Osteoblast (primary cell): ENCODE measurements at places on chromosomes 7 and 10. TPM values are rescaled to one million over a fixed set of nuclear protein-coding genes. Genes with fewer than 3 reads are reported as not detected.

GRCh38 chr10:62459072-62459471 is 84.9 kb downstream of the ZNF365 start:
- H3K4me3 ChIP-seq: no peak overlapping the region
- no peaks in the 10 kb centered on the region for H3K27me3 ChIP-seq
- no peaks in the 10 kb centered on the region for H3K36me3 ChIP-seq
- peaks cover 12% of the 10 kb centered on the region for H3K4me1 ChIP-seq
- H3K27ac ChIP-seq: no peak overlapping the region

DNA sequence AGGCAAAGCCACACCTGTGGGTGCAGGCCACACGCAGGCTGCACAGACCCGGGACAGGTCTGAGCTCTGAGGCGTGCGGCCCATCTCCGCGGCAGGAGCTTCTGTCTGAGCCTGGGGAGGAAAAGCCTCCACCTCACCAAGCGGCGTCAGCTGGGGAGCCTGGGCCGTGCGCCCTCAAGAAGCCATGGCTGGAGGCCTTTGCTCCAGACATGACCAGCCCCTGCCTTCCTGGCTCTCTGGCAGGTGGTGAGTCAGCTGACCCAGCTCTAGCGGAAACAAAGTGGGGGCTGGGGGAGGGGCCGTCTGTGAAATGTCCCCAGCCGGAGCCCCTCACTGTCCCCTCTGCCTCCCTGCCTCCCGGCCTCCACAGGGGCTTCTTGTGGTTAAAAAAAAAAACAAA is 12.5 kb downstream of the GPER1 start:
- H3K36me3 ChIP-seq: peaks cover 3% of the 10 kb centered on the region
- no peak overlapping the region for H3K27ac ChIP-seq
- H3K4me3 ChIP-seq: no peak overlapping the region
- H3K27me3 ChIP-seq: no peaks in the 10 kb centered on the region

DNA sequence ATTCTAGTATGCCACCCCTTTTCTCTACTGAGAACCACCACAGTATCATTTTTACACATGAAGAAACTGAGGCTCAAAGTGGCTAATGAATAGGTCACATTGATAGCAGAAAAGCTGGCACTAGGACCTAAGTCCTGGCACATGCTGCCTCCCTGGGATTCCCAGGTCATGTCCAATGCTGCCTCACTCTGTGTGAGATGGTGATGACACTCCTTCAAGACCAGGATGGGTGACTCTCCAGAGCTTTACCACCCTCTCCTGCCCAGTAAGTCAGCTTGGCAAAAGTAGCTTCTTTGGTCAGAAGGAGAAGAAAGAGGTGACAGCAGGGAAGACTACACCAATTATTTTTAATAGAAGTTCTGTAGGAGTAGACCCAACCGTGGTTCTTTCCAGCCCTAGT is 13.3 kb upstream of the AKR1B10 start:
- H3K27me3 ChIP-seq: no peaks in the 10 kb centered on the region
- DNase-seq: no peak
- peaks cover 23% of the 10 kb centered on the region for H3K4me1 ChIP-seq
- H3K36me3 ChIP-seq: no peaks in the 10 kb centered on the region

GRCh38 chr7:135645296-135645904 is 16.9 kb upstream of the STMP1 start:
- H3K27me3 ChIP-seq: no peaks in the 10 kb centered on the region
- peaks cover under 1% of the 10 kb centered on the region for H3K4me1 ChIP-seq
- H3K36me3 ChIP-seq: peaks cover 37% of the 10 kb centered on the region
- DNase-seq: no peak
- no peak overlapping the region for H3K4me3 ChIP-seq
- no peak overlapping the region for H3K27ac ChIP-seq

DNA sequence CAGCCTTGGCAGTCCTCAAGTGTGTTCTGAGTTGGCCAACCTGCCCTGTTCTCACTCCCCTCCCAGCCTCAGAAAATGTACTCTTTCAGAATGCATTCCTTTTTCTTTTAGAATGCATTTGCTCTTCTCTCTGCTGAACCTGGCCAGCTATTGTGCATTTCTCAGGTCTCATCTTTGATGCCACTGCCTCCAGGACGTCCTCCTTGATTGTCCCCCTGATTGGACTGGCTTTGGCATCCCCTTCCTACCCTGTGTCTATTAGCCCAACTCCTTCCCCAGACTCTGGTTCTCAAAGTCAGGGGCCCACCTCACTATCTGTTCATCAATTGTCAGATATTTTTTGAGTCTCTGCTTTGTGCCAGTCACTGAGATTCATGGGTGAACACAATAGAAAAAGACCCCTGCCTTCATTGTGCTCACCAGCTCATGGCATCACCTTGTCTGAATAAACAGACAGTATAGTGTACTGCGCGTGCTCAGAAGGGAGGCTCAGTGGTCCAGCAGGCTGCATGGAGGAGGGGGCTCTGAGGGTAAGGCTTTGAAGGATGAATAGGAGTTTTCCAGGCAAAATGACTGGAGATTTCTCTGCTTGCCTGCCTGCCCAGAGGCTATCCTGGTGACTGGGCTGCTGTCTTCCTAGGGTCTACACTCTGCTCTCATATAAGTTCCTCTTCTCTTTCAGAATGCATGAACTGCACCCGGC is 96.5 kb downstream of the MYL10 start:
- no peak overlapping the region for H3K27ac ChIP-seq
- peaks cover 9% of the 10 kb centered on the region for H3K27me3 ChIP-seq
- no peaks in the 10 kb centered on the region for H3K36me3 ChIP-seq
- DNase-seq: no peak
- no peak overlapping the region for H3K4me3 ChIP-seq

DNA sequence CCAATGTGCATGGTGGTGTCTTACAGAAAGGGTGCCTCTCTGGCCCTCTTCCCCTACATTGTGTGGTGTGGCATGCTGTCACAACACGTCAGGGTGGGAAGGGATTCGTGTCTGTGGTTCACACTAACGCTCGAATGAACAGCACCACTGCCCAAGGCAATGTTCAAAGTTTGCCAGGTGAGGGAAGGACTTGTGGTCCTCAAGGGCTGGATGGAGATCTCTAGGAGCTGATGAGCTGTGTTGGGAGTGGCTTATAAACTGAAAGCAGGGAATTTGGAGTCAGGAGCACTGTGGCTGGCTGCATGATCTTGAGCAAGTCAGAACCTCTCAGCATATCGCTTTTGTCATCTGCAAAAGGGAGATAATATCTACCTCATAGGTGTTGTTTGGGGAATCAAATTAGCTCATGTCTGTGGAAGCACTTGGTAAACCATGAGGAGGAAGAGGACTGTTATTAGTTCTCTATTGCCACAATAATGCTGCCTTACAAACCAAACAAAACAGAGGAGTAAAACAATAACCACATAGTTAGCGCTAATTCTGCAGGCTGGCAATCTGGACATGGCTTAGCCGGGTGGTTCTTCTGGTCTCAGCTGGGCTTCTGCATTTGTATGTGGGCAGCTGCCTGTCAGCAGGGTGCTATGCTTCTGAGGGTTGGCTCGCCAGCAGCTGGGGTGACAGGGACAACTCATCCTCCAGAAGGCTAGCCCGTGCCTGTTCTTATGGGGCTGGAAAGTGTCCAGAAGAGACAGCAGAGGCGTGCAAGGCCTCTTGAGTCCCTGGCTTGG is 22.9 kb upstream of the C10orf105 start:
- no peak for DNase-seq
- no peak overlapping the region for H3K27ac ChIP-seq
- no peaks in the 10 kb centered on the region for H3K36me3 ChIP-seq
- no peaks in the 10 kb centered on the region for H3K4me1 ChIP-seq

DNA sequence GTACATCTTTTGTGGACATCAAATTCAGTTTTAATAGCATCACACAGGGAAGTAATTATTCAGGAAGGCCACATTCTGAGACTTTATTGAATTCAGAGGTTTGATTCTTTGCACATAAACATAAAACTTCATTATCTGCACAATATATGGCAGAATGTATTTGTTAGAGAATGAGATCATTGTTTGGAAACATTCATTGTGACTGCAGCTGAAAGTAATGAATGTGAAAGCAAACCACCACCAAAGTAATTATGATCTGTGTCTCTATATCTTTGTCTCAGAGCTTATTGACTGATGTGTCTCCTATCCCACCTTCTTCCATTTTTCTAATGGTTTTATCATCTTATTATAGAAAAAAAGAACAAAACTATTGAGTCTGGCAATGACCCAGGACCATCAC is 340.9 kb upstream of the PCDH15 start:
- DNase-seq: no peak
- no peaks in the 10 kb centered on the region for H3K27me3 ChIP-seq
- no peaks in the 10 kb centered on the region for H3K36me3 ChIP-seq
- no peak overlapping the region for H3K4me3 ChIP-seq

- H3K27me3 ChIP-seq: peaks cover 2% of the 10 kb centered on the region
- H3K4me1 ChIP-seq: no peaks in the 10 kb centered on the region
- H3K27ac ChIP-seq: no peak overlapping the region
- no peak for DNase-seq
- H3K36me3 ChIP-seq: no peaks in the 10 kb centered on the region
- H3K4me3 ChIP-seq: no peak overlapping the region
Observed at GRCh38 chr10:27383595-27384542, 120.2 kb upstream of the RAB18 start.

GRCh38 chr10:63720676-63721075 is 199.5 kb downstream of the REEP3 start:
- H3K4me1 ChIP-seq: peaks cover 7% of the 10 kb centered on the region
- H3K27me3 ChIP-seq: peaks cover 13% of the 10 kb centered on the region
- H3K4me3 ChIP-seq: no peak overlapping the region
- no peak overlapping the region for H3K27ac ChIP-seq
- no peaks in the 10 kb centered on the region for H3K36me3 ChIP-seq

- no peak overlapping the region for H3K4me3 ChIP-seq
- no peak overlapping the region for H3K27ac ChIP-seq
- no peaks in the 10 kb centered on the region for H3K4me1 ChIP-seq
- no peak for DNase-seq
- peaks cover 9% of the 10 kb centered on the region for H3K27me3 ChIP-seq
Observed at GRCh38 chr10:48683868-48684267, 805 bp upstream of the WDFY4 start.

DNA sequence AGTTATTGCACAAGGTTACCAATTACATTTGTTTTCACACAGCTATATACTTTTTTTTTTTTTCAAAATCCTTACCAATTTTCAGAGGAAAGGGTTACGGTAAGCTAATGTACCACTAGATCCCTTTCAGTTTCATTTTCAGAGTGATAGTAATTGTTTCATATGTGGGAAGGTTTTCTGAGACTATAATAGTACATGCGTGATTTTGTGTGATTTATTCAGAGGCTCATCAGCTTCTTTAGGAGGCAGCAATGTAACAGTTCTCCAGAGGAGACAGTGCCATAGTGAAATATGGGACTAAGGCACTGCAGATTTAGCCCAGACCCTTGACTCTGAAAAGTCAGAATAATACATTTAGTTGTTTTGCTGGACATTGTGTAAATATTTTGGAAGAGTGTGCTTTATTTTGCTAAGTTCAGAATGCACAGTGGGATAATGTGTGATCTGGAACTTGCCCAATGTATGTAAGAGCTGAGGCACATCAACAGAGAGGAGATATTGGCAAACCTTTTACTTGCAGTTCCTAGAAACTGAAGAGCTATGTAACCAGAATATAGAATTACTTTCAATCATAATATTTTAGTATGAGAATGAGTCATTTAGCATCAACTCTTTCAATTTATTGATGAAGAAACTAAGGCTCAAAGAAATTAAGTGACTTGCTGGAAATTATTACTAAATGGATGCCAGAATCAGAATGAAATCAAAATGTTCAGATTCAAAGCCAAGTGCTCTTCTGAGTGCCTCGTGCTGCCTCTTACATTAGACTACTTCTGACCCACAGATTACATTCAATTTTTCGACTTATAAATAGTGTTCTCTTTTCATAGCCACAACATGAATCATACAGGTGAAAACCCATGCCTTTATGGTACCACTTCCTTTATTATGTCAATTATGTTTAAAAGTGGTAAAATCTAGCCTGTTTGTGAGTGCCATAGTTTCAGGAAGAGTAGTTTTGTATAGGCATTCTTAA is 207.7 kb upstream of the TEX47 start:
- no peaks in the 10 kb centered on the region for H3K36me3 ChIP-seq
- H3K4me3 ChIP-seq: no peak overlapping the region
- no peaks in the 10 kb centered on the region for H3K27me3 ChIP-seq
- no peak for DNase-seq
- no peaks in the 10 kb centered on the region for H3K4me1 ChIP-seq

- H3K36me3 ChIP-seq: peaks cover 19% of the 10 kb centered on the region
- no peak overlapping the region for H3K27ac ChIP-seq
- no peak for DNase-seq
- H3K4me1 ChIP-seq: no peaks in the 10 kb centered on the region
- no peaks in the 10 kb centered on the region for H3K27me3 ChIP-seq
Observed at GRCh38 chr7:134678115-134678514, 31.5 kb downstream of the BPGM start.

- H3K4me3 ChIP-seq: peak overlapping the region; percentile 76
- H3K27ac ChIP-seq: peak overlapping the region; percentile 74
- no peaks in the 10 kb centered on the region for H3K36me3 ChIP-seq
- H3K27me3 ChIP-seq: no peaks in the 10 kb centered on the region
Observed at GRCh38 chr10:89392974-89393373, 551 bp downstream of the IFIT1 start.

DNA sequence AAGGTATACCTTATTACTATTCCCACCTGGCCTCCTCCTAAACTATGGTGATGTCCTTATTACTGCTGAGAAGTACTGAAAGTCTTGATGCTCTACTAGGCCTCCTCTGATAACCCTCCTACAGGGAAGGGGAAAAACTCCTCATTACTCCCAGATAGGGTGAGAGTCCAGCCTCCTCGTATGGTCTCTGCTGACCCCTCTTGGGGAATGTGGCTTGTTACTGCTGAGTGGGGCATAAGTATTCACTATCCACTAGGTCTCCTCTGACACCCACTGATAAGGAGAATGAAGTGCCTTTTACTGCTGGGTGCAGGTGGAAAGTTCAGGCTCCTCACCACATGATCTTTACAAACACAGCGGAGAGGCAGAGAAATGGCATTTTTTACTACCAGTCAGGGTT is 222.9 kb downstream of the CHRM2 start:
- H3K27ac ChIP-seq: no peak overlapping the region
- no peaks in the 10 kb centered on the region for H3K27me3 ChIP-seq
- peak; percentile 37 for DNase-seq
- no peak overlapping the region for H3K4me3 ChIP-seq
- no peaks in the 10 kb centered on the region for H3K36me3 ChIP-seq
- H3K4me1 ChIP-seq: no peaks in the 10 kb centered on the region

- no peaks in the 10 kb centered on the region for H3K27me3 ChIP-seq
- DNase-seq: no peak
- no peaks in the 10 kb centered on the region for H3K36me3 ChIP-seq
- no peaks in the 10 kb centered on the region for H3K4me1 ChIP-seq
Observed at GRCh38 chr10:24162206-24162985, 46.5 kb upstream of the KIAA1217 start.

- H3K4me1 ChIP-seq: no peaks in the 10 kb centered on the region
- no peaks in the 10 kb centered on the region for H3K27me3 ChIP-seq
- no peaks in the 10 kb centered on the region for H3K36me3 ChIP-seq
- H3K27ac ChIP-seq: no peak overlapping the region
- no peak for DNase-seq
Observed at GRCh38 chr10:17049195-17049594, 80.4 kb downstream of the CUBN start.

- H3K27ac ChIP-seq: no peak overlapping the region
- no peaks in the 10 kb centered on the region for H3K4me1 ChIP-seq
- H3K4me3 ChIP-seq: no peak overlapping the region
- H3K27me3 ChIP-seq: no peaks in the 10 kb centered on the region
- DNase-seq: no peak
Observed at GRCh38 chr10:123569436-123570035, 96.6 kb upstream of the GPR26 start.

Gene GRID2IP
- under 0.01 TPM in 1 of 2 replicates, not detected in the other for total RNA-seq

Gene STEAP2
- 9.8 and 18.6 TPM in 2 replicates for total RNA-seq

Gene BLNK
- total RNA-seq: under 0.01 and 0.36 TPM in 2 replicates

Gene OR6V1
- total RNA-seq: not detected in 2 replicates

Gene ARHGEF5
- 4.7 and 8.5 TPM in 2 replicates for total RNA-seq

Gene FKBP6
- total RNA-seq: not detected in 2 replicates

Gene CYP26C1
- total RNA-seq: under 0.01 TPM in 2 replicates

Gene PTPRN2
- total RNA-seq: 0.36 and 0.88 TPM in 2 replicates
